Renal pelvis (tissue), 12 donors: ENCODE measurements at places on chromosomes 1 and 21. TPM values are rescaled to one million over a fixed set of nuclear protein-coding genes. Genes with fewer than 3 reads are reported as not detected.
A peak's percentile ranks its signal among the peaks of the same experiment; 100 is the strongest.

- no peak for DNase-seq
These were observed 14.5 kb downstream of the AGPAT3 start for GRCh38 chr21:43879348-43880110.

Gene CACNA1S
- polyA plus RNA-seq = 0.51 TPM

Gene RHD
- 2.1 TPM for polyA plus RNA-seq

Gene CYP4Z1
- polyA plus RNA-seq = 0.30 TPM

- peak; percentile 91 for DNase-seq
These were observed at the start of gene ETS2 for GRCh38 chr21:38805328-38806152. TSS of gene ETS2 (plus strand) at chr21:38805929. CDS start at chr21:38810035, 4,106 bp downstream.

DNA sequence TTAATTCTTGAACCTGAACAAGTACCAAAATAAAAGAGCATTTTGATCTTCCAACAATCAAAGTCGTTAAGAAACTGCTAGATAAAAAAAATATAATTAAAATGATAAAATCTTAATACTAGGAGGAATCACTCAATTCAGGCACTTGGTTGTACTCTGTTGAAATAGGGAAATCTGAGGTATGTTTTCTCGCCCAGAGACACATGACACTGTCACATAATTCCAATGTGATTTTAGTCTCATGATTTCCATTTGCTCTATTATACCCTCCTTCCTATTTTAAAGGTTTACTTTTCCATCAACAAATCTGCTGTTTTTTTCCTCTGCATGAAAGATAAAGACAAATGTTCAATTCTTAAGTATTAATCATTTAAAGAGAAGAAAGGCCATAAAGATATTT, 97.6 kb downstream of the ZZZ3 start:
- DNase-seq = no peak

DNA sequence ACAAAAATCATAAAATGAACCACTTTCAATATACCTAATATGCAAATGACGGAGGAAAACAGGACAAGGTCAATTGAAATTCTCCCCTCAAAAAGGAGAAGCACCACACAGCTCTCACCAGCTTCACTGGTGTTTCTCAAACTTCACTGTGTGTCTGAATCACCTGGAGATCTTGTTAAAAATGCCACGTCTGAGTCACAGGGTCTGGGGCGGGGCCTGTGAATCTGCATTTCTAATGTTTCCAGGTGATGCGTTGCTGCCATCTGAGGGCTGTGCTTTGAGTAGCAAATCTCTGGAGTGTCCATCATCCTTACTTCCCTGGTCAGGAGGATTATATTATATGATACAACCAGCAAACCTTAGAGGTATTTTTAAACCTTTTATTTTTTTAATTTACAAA, 9.0 kb downstream of the CLDN19 start:
- no peak for DNase-seq

- no peak for DNase-seq
These were observed 13.7 kb upstream of the TRIM62 start for GRCh38 chr1:33195556-33195955.

- DNase-seq = no peak
These were observed 49.8 kb downstream of the NFASC start for GRCh38 chr1:204920511-204920910.

Gene S100A9
- 20.4 TPM for polyA plus RNA-seq

DNA sequence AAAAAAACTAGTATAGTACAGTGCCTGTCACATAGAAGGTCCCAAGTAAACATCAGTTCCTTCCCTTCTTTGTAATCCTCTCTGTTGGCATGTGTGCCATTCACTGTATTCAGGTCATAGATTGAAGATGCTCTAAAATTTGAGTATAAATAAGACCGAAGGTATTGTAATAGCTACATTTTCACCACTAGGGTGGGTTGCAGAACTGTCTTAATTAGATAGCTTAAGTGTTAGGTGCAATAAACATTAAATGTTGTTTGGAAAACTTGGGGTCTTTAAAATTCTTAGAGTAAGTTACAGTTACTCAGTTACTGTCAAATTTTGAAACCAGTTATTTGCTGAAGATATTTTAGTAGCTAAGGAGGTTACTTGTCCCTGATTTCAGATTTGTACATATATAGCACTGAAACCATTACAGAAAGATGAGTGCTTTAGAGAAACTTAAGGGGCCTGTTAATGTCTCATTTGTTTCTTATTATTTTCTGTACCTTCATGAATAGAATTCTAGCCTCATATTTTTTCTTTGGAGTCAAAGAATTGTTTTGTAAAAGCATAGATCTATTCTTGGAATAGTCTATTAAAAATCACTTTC, 24.3 kb downstream of the PER3 start:
- DNase-seq = peak; percentile 4

DNA sequence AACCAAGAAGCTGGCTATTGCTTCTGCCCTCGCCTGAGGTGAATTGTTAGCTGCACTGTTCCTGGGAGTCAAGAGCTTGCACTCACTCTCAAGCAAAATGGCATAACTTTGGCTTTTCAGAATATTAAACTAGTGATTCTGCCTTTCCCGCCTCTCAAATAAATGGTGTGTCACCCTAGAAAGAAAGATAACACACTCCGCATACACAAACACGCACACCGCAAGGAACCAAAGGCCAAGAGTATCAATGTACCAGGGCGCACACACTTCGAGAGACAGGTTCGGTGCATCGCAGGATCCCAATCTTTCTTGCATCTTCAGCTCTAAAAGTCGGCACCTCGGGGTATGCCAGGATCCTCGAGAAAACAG, 470 bp upstream of the RTCA start:
- no peak for DNase-seq

Gene FGR
- polyA plus RNA-seq = 1.5 TPM

DNA sequence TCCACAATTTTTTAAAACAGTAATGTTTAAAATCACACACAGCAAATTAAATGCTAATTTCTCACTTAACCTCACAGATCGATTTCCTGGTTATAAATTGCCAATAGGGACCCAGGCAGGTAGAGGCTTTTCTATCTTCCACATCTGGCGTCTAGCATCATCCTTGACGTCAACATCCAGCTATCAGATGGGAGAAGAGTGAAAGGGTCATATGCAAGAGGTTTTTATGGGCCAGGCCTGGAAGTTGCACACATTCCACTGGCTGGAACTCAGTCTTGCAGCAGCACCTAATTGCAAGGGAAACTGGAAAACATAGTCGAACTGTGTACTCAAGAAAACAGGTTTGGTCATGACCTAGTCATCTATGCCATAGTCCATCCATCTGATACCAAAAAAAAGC, 6.0 kb upstream of the EEIG2 start:
- no peak for DNase-seq

GRCh38 chr1:203629016-203629506, 2.4 kb downstream of the ATP2B4 start:
- no peak for DNase-seq

DNA sequence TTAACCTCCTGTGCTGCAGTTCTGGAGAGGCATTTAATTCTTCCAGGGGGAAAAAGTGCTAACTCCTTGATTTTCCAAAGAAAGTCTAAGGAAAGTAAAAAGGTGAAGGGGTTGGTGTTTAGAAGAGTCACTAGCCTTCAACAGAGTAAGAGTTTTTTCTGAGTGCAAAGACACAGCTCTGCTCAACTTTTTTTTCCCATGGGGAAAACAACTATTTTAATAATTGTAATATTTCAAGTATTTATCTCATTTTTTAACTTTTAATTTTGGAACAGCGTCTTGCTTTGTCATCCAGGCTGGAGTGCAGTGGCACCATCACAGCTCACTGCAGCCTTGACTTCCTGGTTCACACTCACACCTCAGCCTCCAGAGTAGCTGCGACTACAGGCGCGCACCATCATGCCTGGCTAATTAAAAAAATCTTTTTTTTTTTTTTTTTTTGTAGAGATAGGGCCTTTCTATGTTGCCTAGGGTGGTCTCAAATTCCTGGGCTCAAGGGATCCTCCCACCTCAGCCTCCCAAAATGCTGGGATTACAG, 202.6 kb downstream of the APP start:
- DNase-seq = no peak

- no peak for DNase-seq
These were observed 16.1 kb upstream of the PCP4 start for GRCh38 chr21:39851002-39851618.

- no peak for DNase-seq
These were observed 13.4 kb upstream of the CFH start for GRCh38 chr1:196638466-196638865.

Gene CRYAA
- not detected for polyA plus RNA-seq

GRCh38 chr21:44730951-44731579, 19.7 kb upstream of the TSPEAR start:
- no peak for DNase-seq

DNA sequence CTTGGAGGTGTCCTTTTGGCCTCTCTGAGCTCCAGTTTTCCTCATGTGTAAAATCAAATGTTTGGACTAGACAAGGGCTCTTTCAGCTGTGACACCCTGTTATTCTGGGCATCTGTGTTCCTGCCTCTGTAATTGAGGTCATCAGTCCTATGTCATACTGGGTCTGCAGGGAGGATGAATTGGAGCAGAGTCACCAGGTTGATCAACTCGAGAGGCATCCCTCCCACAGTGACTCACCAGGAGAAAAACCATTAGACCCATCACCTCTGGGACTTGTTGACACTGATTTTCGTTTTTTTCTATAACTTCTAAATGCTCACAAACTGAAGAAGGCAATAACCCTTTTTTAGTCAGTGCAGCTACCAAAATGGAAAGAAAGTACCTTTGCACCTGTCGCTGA, 82.2 kb downstream of the ST6GALNAC5 start:
- no peak for DNase-seq

DNA sequence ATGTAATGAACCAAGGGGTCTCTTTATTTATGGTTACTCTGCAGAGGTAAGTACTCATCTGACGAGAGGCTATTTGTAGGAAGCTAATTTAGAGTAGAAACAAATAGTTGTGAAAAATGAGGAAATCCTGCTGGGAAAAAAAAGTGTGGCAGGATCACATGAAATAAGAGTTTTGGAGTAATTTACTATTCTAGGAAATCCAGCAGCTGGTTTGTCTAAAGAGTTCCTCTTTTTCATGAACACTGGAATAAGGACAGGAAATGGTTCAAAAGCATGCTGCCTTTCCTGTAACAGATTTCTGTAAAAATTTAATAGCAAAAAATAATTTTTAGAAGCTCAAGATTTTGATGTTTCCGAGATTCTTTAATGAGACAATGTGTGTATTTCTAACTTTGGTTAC, 177.3 kb downstream of the CHRM3 start:
- peak; percentile 33 for DNase-seq
